Foreskin keratinocyte (primary cell): ENCODE measurements at places on chromosomes 11 and 22.

DNA sequence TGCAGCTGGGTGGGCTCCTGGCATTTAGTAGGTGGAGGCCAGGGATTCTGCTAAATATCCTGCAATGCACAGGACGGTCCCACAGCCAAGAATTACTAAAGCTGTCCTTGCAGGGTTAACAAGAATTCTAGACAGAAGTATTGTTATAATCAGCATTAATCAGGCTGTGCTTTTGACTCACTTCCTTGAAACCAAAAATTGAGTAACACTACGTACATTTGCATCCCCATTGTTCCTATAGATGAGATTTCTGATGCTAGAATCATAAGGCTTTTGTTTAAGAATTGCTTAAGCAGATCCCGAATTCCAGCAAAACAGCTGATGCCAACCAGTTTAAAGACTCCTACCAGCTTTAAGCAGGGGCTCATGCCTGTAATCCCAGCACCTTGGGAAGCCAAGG, 11.4 kb downstream of the SLC6A5 start:
- DNase-seq: no peak

GRCh38 chr22:49392841-49393510, 434.7 kb downstream of the BRD1 start:
- DNase-seq: no peak

DNA sequence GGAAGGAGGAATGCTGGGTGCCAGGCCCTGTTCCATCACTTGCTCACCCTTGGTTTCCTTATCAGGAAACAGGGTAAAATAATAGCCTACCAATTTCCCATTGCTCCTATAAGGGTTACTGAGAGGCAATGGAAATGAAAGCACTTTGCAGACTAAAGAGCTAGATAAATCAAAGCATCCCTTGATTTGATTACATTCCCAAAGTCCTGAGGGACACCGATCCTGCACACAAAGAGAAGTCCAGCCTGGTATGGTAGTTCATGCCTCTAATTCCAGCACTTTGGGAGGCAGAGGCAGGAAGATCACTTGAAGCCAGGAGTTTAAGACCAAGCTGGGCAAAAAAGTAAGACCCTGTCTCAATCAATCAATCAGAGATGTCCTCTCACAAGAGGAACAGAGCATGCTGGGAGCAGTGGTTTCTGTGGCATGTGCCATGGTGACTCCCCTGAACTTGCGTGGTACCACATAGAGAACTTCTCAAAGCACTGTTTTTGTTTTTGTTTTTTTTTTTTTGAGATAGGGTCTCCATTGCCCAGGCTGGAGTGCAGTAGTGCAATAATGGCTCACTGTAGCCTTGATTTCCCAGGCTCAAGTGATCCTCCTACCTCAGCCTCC, 10.7 kb downstream of the TBC1D10A start:
- no peak for DNase-seq

GRCh38 chr11:3623121-3623520, 18.7 kb downstream of the ART5 start:
- DNase-seq: no peak

- no peak for DNase-seq
Measured at GRCh38 chr22:45575607-45576272, 73.1 kb downstream of the FBLN1 start.

- no peak for DNase-seq
Measured at GRCh38 chr11:130593064-130593463, 144.6 kb downstream of the ADAMTS15 start.

DNA sequence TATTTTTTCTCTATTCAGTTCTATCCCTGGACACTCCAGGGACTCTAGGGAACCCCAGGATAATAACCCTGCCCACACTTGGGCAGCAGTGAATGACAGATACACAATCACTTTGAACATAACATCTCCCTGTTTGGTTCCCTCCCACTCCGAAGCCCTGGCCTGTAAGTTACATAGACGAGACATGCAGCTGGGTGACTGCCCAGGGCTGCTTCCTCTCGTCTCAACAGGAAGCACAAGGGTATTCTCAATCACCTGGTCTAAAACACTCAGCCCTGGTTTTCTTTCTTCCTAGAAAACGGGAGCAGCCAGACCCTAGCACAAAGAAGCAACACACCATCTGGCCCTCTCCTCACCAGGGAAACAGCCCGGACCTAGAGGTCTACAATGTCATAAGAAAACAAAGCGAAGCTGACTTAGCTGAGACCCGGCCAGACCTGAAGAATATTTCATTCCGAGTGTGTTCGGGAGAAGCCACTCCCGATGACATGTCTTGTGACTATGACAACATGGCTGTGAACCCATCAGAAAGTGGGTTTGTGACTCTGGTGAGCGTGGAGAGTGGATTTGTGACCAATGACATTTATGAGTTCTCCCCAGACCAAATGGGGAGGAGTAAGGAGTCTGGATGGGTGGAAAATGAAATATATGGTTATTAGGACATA, 19.4 kb downstream of the LAYN start:
- no peak for DNase-seq

DNA sequence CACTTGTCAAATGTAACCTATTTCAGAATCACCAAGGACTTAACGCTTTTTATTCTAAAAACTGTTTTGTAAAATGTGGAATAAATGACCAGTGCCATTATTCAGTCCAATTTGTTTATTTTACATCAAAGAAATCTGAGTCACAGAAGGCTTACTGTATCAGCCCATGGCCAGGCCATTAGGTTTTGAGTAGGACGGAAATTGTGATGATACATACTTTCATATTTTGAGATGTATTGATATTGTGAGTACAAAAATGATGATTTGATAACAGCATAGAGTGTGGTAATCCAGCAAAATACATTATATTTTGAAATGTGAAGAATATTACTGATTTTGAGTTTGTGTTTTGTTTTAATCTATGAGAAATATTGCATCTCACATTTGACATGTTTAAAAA, 81.1 kb downstream of the PIWIL3 start:
- DNase-seq: no peak

DNA sequence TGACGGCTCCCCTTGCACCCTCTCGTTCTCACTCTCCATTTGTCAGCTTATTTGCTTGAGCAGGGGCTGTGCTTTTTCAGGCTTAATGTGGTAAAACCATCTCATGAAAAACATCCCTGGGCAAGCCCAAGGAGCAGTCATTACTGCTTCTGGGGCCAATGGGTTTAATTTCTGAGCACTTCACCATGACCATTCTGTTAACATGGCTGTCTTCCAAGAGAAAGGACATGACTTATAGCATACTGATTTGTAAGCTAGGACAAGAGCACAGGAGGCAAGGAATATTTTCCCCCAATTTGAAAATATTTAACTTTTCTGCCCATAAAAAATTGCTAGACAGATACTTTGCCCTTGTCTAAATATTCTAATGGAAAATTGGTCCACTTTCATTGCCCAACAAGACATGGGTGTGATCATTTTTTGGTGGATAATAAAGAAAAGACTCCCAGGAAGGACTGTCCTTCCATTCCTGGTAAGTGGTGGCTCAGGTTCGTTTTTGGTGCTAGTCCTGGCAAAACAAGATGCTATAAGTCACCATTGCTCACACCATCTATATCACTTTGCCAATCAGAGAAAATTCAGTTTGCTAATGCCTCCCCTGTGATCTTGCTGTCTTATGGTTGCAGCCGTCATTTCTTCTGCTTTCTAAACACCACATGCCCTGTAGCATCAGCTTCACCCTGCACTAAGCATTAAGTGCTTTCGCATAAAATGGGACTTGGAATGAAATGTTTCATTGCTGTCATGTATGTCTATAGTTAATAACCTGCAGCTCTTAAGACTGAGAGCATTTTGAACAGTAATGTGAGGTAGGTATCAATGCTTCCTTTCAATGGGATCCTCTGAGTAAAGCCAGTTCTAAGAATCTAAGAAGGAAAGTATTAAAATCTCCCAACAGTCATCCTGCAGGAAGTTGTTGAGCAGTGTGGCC, 108.5 kb downstream of the DBX1 start:
- no peak for DNase-seq

DNA sequence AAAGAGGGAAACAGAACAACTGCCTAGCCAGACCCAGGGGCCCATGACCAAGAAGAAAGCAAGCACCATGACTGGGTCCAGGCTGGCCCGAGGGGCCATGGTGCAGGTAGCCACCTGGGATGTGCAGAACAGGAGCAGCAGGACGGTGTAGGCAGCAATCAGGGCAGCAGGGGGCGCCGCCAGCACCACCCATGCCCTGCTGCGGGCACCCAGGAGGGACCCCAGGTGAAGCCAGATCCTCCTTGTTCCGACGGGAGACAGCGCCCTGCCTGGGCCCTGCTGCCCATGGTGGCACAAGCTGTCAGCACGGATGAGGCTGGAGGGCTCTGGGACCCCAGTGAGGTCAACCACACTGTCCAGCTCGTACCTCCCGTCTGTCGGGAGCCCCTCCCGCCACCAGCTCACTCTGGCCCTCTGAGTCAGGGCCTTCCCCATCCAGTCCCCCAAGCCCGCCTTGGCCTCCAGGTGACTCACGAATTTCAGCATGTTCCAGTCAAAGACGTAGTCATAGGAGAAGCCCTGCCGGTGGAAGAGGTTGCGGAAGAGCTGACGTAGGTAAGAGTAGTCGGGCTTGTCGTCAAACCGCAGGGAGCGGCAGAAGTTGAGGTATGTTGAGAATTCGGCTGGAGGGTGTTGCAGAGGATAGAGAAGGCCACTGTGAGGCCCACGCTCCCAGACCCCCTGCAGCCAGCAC, 18.8 kb downstream of the CSNK1E start:
- DNase-seq: peak; percentile 99

DNA sequence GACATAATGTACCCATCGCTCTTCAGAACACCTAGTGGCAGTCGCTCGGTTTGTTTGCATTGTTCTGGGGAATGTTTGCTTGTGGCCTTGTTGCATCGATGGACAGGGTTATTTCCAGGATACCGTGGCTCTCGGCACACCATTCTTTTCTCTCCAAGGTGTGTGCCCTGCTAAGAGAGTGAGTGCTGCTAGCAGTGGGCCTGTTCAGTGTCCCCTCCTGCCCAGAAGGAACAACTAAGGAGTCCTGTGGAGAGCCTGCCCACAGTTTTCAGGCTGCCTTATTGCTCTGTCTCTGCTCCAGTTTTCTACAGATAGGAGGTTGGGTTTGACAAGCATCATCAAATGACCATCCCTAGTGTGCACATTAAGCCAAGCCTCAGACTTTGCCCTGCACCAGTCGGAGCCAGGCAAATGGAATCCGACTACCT, 1.4 kb downstream of the CRY2 start:
- no peak for DNase-seq

DNA sequence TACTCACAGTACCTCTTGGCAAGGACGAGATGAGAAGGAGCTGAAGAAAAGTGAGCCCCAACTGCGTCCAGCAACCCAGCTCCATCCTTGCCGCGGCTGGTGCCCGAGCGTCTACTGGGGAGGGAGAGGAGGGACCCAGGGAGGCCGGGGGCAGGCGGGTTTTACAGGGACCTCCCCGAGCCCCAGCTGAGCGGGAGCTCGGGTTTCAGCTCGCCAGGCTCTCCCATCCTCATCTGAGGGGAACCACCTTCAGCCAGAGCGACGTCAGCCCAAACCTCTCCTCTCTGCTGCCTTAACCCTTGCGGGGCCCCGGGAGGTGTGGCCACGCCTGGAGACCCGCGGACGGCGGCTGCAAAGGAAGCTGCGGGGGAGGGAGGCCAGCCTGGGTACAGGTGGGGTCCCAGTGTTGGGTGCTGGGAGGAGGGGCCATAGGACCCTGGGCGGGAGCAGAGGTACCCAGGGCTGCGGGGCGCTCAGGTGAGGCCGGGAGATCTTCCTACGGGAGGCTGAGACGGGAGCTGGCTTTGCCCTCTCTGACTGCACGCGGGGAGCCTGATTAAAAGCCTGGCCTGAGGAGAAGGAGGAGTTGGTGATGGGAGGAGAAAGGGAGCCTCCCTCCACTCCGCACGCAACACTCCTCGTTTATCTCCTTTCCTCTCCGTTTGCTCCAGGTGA, at the start of gene PAMR1:
TSS of gene PAMR1 (minus strand) at position 116 of the 675 bp plus-strand sequence. CDS start at position 85, 31 bp downstream.
- no peak for DNase-seq

DNA sequence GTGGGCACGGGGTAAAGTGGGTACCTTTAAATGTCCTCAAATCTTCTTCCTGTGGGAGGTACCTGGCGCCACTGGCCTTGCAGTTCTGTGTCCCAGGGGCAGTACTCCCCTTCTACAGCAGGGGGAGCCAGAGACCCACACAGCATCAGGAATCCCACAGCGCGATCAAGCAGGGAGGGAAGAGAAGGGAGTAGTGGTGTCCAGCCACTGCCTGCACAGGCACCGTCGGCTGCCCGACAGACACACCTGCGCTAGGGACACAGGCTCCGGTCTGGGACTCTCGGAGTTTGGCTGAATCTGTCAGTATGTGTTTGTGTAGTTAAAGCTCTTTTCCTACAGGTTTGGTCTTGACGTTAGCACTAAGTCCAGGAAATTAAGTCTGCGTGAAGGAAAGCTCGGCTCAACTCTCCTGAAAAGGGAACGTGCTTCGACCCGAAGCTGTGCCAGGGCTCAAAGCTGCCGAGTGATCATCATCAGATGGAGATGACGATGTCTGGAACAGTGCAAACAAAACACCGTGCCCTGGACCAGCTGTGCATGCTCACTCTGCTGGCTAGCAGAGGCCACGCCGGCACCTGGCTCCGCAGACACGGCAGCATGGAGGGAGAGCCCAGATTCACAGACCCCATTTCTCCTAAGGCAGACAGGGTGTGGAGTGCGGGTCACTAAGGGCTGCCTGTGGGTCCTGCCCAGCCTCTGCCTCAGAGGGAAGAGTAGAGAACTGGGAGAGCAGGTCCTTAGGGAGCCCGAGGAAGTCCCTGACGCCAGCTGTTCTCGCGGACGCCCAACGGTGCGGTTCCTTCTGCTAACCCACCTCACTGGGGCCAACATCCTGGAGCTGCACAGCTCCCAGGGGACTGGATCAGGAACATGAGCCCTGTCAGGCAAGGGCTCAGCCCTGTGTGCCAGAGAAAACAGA, 56.0 kb upstream of the BID start:
- DNase-seq: peak; percentile 82

GRCh38 chr22:33451866-33452469, 393.8 kb upstream of the SYN3 start:
- DNase-seq: no peak

DNA sequence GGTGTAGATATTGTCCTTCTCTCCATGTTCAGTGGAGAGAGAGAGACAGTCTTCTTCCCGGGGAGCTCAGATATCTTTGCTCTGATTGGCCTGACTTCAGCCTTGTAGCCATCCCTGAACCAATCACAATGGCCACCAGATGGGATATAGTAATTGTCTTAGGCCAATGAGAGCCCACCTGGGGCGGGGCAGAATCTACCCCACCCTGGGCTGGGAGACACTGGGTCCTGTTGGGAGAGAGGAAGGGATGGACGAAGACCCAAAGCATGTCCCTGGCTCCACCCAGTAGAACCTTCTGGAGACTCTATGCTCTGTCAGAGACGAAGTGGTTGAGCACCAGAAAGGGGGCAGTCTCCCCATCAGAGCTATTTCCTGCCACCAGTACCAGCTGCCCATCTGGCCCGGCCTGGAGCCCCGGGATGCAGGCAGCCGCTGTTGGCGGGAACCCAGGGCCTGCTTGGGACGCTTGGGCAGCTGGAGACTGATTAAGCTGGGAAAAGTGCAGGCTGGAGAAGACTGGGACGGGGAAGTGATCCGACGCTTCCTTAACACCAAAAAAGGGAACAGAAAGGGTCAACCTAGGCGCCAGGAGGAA, 31.6 kb upstream of the CBX7 start:
- DNase-seq: no peak

GRCh38 chr22:38034278-38034882, 22.8 kb upstream of the PICK1 start:
- peak; percentile 46 for DNase-seq

GRCh38 chr11:36485298-36486002, 24.6 kb downstream of the TRAF6 start:
- DNase-seq: no peak
